GM23248 (cell line): ENCODE measurements at places on chromosomes 5 and 9. TPM values are rescaled to one million over a fixed set of nuclear protein-coding genes. Genes with fewer than 3 reads are reported as not detected.

GRCh38 chr9:117458066-117458465 is 43.2 kb upstream of the ASTN2 start:
- H3K27ac ChIP-seq: no peak overlapping the region
- H3K4me1 ChIP-seq: no peaks in the 10 kb centered on the region
- H3K4me3 ChIP-seq: no peak overlapping the region
- H3K27me3 ChIP-seq: no peaks in the 10 kb centered on the region

DNA sequence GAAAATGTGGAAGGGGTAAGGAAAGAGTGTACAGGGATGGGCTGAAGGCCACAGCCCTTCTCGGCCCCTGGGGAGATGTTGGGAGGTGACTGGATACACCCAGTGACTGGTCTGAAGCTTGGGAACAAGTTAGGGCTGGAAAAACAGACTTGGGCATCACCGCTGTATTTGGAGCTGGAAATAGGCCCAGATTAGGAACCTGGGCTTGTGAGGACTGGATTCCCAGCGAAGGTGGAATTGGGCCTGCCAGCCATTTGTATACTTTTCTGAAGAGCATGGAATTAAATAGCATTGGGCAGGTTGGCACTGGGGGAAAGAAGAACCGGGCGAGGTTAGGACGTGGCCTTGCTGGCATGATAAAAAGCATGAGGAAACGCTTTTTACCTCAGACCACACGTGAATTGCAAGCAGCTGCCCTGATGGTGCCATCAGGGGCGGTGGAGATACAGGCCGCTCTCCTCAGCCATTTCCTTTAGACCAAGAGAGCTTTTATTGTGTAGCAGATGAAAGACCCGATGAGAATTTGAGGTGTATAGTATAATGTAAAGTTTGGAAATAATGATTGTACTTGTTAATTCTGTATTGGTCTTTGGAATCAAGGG is 37.8 kb downstream of the OTULIN start:
- H3K4me3 ChIP-seq: no peak overlapping the region
- H3K36me3 ChIP-seq: no peaks in the 10 kb centered on the region
- H3K4me1 ChIP-seq: peaks cover 16% of the 10 kb centered on the region
- H3K27me3 ChIP-seq: no peaks in the 10 kb centered on the region
- DNase-seq: no peak
- H3K27ac ChIP-seq: no peak overlapping the region

GRCh38 chr5:82789095-82789494 is 288.1 kb downstream of the TMEM167A start:
- no peaks in the 10 kb centered on the region for H3K36me3 ChIP-seq
- no peaks in the 10 kb centered on the region for H3K27me3 ChIP-seq
- H3K4me1 ChIP-seq: no peaks in the 10 kb centered on the region
- no peak overlapping the region for H3K4me3 ChIP-seq

DNA sequence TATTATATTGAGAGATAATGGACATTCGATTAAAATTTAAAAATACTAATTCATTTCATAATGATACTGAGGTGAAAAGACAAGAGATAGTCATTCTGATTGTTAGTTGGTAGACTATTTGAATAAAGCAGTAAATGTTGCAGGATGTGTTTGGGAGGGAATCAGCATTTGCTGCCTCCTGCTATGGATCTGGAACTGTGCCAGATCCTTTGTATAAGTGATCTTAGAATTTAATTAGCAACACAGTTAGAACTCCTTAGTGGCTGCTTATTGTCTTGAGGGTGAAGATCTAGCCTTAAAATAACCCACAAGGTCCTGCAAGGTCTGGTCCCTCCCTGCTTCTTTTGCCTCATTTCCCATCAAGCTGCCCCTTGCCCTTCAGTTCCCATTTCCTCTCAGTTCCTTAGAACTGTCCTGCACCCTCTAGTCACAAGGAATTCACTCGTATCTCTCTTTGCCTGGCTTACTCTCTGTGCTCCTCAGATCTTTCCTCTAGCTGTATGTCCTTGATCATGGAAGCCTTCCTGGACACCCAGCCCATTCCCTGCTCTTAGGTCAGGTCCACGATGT is 12.5 kb downstream of the LECT2 start:
- no peak for DNase-seq
- H3K4me1 ChIP-seq: peaks cover 12% of the 10 kb centered on the region; the same call in 1 of the 2 replicates
- H3K4me3 ChIP-seq: no peak overlapping the region
- H3K27ac ChIP-seq: no peak overlapping the region
- no peaks in the 10 kb centered on the region for H3K27me3 ChIP-seq

GRCh38 chr9:93861736-93862358 is 93.3 kb downstream of the BARX1 start:
- no peaks in the 10 kb centered on the region for H3K4me1 ChIP-seq
- no peaks in the 10 kb centered on the region for H3K36me3 ChIP-seq
- no peak overlapping the region for H3K27ac ChIP-seq
- H3K27me3 ChIP-seq: peaks cover 14% of the 10 kb centered on the region
- H3K4me3 ChIP-seq: no peak overlapping the region

GRCh38 chr5:7877851-7878250 is 8.9 kb downstream of the MTRR start:
- H3K36me3 ChIP-seq: peaks cover 15% of the 10 kb centered on the region
- no peak overlapping the region for H3K4me3 ChIP-seq
- DNase-seq: peak; percentile 55
- H3K4me1 ChIP-seq: peaks cover 30% of the 10 kb centered on the region
- H3K27ac ChIP-seq: peak overlapping the region; percentile 69
- no peaks in the 10 kb centered on the region for H3K27me3 ChIP-seq

DNA sequence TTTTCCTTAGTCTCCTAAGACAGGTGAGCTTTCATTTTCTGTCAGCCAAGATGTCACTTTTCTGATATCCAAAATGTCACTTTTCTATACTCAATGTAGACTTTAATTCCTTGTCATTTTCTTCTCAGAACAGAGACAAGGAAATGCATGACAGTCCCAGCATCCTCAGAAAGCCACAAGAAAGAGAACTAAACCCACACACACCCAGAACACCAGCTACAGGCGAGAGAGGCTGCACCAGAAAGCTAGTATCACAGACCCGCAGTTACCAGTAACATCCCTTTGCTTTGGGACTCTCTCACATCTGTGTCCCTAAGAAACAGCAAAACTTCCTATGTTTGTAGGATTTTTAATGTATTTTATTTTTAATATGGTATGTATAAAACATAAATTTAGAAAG is 17.1 kb downstream of the TRMO start:
- H3K27ac ChIP-seq: no peak overlapping the region
- peaks cover 7% of the 10 kb centered on the region; the same call in 1 of the 2 replicates for H3K36me3 ChIP-seq
- H3K4me1 ChIP-seq: peaks cover 14% of the 10 kb centered on the region
- no peaks in the 10 kb centered on the region for H3K27me3 ChIP-seq
- H3K4me3 ChIP-seq: no peak overlapping the region
- no peak for DNase-seq

GRCh38 chr9:137461663-137462395 is 2.7 kb upstream of the NSMF start:
- no peak overlapping the region for H3K4me3 ChIP-seq
- no peak overlapping the region for H3K27ac ChIP-seq
- H3K36me3 ChIP-seq: no peaks in the 10 kb centered on the region
- no peak for DNase-seq

DNA sequence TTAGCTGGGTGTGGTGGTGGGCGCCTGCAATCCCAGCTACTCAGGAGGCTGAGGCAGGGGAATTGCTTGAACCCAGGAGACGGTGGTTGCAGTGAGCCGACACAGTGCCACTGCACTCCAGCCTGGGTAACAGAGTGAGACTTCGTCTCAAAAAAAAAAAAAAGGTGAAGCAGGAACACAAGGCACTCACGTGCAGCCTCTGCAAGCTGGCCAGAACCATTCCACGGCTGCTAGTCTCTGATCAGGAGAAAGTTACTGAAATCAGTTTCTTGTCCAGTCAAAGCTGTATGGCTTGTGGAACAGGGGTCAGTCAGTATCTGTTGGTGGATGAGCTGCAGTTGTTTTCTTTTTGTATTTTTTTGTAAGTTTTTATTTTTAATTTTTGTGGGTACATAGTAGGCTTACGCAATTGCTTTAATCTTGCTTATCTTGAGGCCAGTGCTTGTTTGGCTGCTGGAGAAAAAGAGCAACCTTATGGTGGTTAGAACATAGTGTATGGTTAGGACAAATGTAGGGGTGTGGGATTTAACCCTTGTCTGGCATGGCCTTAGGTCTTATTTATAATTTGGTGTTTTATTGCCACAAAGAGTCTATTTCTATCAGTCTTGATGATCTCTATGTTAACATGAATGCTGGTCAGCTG is 32.7 kb upstream of the GTF2H2C start:
- H3K27ac ChIP-seq: no peak overlapping the region

ANKDD1B gene
- 1.9 TPM in 1 of 2 replicates, not detected in the other for total RNA-seq

DNA sequence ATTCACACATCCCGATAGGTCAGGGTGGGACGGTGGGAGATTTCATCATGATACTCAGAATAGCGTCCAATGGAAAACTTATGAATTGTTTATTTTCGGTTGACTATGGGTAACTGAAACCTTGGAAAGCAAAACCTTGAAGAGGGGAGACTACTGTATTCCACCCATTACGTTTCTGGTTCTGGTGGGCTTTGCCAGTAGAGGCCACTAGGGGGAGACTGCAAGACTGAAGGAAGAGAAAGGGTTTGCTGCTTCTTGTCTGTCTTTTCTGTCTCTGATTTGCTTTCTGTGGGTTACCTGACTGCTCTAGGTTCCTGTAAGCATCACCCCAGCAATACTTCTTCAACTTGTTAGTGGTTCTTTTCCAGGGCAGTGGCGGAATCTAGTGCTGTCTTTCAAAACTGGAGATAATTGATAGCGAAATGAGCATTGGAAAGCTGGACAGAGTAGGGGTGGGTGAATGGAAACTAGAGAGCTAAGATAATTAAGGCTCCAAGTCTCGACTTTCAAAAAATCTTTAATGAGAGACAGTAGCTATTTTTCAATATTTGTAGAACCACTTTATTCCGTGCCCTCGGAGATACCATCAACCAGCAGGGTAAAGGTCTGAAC is 27.0 kb downstream of the GRIN3A start:
- DNase-seq: peak; percentile 22
- H3K4me1 ChIP-seq: no peaks in the 10 kb centered on the region
- no peak overlapping the region for H3K27ac ChIP-seq
- no peaks in the 10 kb centered on the region for H3K27me3 ChIP-seq

GRCh38 chr9:70498866-70499265 is 84.4 kb upstream of the KLF9 start:
- H3K4me1 ChIP-seq: no peaks in the 10 kb centered on the region
- no peaks in the 10 kb centered on the region for H3K27me3 ChIP-seq
- H3K4me3 ChIP-seq: no peak overlapping the region
- no peak overlapping the region for H3K27ac ChIP-seq
- H3K36me3 ChIP-seq: no peaks in the 10 kb centered on the region

KCNV2 gene
- total RNA-seq: not detected in 2 replicates

CNTNAP3B gene
- total RNA-seq: not detected in 2 replicates

MYOT gene
- not detected in 2 replicates for total RNA-seq

DNA sequence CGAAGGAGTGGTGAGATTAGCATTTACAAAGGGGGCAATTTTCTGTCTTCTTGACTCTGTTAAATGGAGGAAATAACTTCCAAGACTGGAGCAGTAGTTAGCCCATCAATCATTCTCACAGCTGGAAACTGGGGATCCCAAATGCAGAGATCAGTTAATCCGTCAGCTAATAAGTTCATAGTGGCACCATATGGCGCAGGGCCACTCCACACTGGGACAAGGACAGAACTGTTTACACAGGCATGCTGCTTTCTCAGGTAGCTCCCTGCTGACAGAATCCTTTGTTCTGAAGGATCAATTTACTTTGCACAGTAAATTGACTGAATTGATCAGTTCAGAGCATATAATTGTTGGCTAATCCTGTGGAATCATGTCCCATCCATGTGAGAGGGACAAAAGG is 395.7 kb downstream of the TMEM161B start:
- no peaks in the 10 kb centered on the region for H3K4me1 ChIP-seq
- H3K27ac ChIP-seq: no peak overlapping the region
- no peaks in the 10 kb centered on the region for H3K27me3 ChIP-seq
- no peak for DNase-seq

- H3K4me1 ChIP-seq: no peaks in the 10 kb centered on the region
- no peak overlapping the region for H3K27ac ChIP-seq
- H3K36me3 ChIP-seq: no peaks in the 10 kb centered on the region
- no peak overlapping the region for H3K4me3 ChIP-seq
Measured at GRCh38 chr5:142191776-142192175, 83.2 kb downstream of the NDFIP1 start.

DNA sequence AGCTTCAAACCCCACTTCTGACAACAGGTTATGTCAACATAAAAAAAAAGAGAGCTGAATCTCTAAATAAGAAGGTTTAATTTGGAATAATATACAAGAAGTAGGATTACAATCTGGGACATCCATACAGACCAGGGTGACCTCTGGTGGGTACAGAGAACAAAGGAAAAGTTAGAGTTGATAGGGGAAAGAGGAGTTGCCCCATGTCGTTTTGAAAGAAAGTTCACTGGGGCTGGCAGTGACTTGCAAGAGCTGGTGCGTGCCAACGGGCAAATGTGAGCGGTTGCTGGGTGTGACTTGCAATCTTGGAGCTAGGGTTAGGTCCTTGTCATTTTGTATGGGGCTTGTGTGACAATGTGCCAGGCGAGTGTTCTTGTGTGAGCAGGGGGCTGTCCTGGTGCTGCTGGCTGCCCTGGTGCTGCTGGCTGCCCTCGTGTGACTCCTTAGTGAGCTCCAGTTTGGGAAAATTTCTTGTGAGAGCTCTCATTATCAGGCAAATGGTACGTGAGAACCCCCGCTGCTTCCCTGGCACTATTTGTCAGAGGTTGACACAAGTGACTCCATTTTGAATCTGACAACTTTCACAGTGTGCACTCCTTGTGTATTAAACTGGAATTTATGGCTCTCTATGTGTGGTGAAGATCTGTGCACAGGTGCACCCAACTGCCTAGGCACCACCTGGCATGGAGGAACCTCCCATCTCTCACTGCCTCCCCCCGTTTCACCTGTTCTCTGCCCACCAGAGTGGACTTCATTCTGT is 69.8 kb downstream of the UBE2QL1 start:
- H3K36me3 ChIP-seq: no peaks in the 10 kb centered on the region
- H3K27ac ChIP-seq: no peak overlapping the region
- no peaks in the 10 kb centered on the region for H3K4me1 ChIP-seq
- no peak overlapping the region for H3K4me3 ChIP-seq

- no peak overlapping the region for H3K4me3 ChIP-seq
- H3K36me3 ChIP-seq: no peaks in the 10 kb centered on the region
- no peaks in the 10 kb centered on the region; the same call in 1 of the 2 replicates for H3K27me3 ChIP-seq
- no peak for DNase-seq
- H3K4me1 ChIP-seq: no peaks in the 10 kb centered on the region
Measured at GRCh38 chr5:174344335-174344734, 298.8 kb downstream of the NSG2 start.

DNA sequence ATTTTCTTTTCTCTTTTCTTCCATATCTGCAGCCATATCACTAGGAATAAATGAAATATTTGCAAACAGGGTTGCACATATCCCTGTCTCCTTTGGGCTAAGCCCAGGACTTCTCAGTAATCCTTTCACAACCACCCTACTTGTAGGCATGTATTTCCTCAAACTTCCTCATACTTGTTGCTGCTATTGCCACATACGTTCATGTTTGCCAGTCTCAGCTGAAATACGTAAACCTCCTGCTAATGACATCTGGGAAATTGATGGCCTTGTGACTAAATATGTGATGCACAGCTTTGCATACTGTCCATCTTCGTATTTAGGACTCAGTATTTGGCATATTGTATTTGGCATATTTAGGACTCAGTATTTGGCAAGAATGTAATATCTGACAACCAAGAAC is 224.6 kb downstream of the PLK2 start:
- H3K36me3 ChIP-seq: no peaks in the 10 kb centered on the region
- no peak overlapping the region for H3K4me3 ChIP-seq
- peak overlapping the region; percentile 3; the same call in 1 of the 2 replicates for H3K27ac ChIP-seq

OLFM1 gene
- total RNA-seq: 17.0 and 18.6 TPM in 2 replicates

GRCh38 chr9:35910613-35911359 is 1.5 kb downstream of the SPAAR start:
- no peak overlapping the region for H3K27ac ChIP-seq
- H3K4me1 ChIP-seq: peaks cover 39% of the 10 kb centered on the region
- H3K27me3 ChIP-seq: no peaks in the 10 kb centered on the region
- H3K4me3 ChIP-seq: no peak overlapping the region
- H3K36me3 ChIP-seq: no peaks in the 10 kb centered on the region

- H3K4me3 ChIP-seq: no peak overlapping the region
- no peaks in the 10 kb centered on the region for H3K27me3 ChIP-seq
- H3K36me3 ChIP-seq: no peaks in the 10 kb centered on the region
- H3K27ac ChIP-seq: no peak overlapping the region
Measured at GRCh38 chr9:30299126-30299780, 2085.2 kb upstream of the ACO1 start.
